ENCODE measurements at places on chromosomes 7 and 10. TPM values are rescaled to one million over a fixed set of nuclear protein-coding genes. Genes with fewer than 3 reads are reported as not detected.

AS3MT gene
- total RNA-seq, result 0.30 TPM

LAMTOR4 gene
- 140 TPM for total RNA-seq

OGDH gene
- 111 TPM for total RNA-seq

PDE1C gene
- total RNA-seq, result not detected

CLRN3 gene
- total RNA-seq, result not detected

STEAP1 gene
- total RNA-seq, result not detected

GPR26 gene
- total RNA-seq, result not detected

VCL gene
- 48.7 TPM for total RNA-seq

ABCA13 gene
- total RNA-seq, result 0.22 TPM

EGFR gene
- not detected for total RNA-seq

TBRG4 gene
- 142 TPM for total RNA-seq

SUMF2 gene
- 181 TPM for total RNA-seq

GJD4 gene
- not detected for total RNA-seq

ST7 gene
- 5.2 TPM for total RNA-seq

RBP3 gene
- total RNA-seq, result not detected

RNF32 gene
- not detected for total RNA-seq

CPXM2 gene
- total RNA-seq, result not detected

LIPJ gene
- 0.21 TPM for total RNA-seq

CNPY1 gene
- total RNA-seq, result not detected

IKZF1 gene
- 525 TPM for total RNA-seq

UTF1 gene
- total RNA-seq, result not detected
